ENCODE measurements at places on chromosomes 6 and 20. TPM values are rescaled to one million over a fixed set of nuclear protein-coding genes. Genes with fewer than 3 reads are reported as not detected.

CST2 gene
- polyA plus RNA-seq: not detected

APCDD1L gene
- 14.2 TPM for polyA plus RNA-seq

LCA5 gene
- polyA plus RNA-seq: 12.0 TPM

DNA sequence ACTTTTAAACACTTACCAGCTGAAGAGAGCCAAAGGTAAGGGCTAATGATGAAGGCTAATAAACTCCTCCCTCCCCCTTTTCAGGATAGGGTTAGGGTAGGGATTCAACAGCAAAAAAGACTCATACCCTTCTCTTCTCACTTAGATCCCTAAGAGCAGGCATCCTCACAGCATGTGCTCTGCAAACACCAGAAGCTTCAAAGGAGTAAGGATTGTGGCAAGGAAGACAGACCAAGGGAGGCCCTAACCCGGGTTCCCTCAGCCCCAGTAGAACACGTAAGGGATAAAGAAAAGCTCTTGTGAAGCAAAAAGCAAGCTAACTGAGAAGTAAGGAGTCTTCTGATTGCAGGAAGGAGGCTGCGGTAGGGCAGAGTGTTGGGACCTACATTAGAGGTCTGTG, 11.6 kb downstream of the MAP3K7 start:
- no peak for DNase-seq

GRCh38 chr6:56246881-56247653, at the start of gene COL21A1:
Gene COL21A1, minus strand, starts transcription at chr6:56247580. Its CDS starts 64,962 bp downstream, at chr6:56182618.
- DNase-seq: no peak

DNA sequence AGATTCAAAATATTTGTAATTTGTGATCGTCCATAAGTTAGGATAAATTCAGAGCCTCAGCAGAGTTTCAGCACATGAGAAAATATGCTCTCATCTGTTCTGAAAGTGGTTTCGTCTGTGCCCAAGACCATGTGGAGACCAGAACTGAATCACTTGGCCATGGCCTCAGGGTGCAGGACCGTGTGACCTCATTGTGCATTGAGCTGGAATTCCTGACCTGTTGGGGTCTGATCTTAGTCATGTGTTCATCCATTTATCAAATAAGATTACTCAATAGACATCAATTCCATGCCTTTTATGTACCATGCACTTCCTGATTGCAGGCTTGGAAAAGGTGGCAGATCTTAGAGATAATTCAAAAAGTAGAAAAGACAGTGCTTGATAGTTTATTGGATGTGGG, 680.5 kb downstream of the QKI start:
- no peak for DNase-seq

- DNase-seq: no peak
These were observed 78.5 kb downstream of the SSR1 start for GRCh38 chr6:7234547-7234946.

GRCh38 chr6:134731615-134732014, 218.3 kb downstream of the ALDH8A1 start:
- DNase-seq: no peak
